ENCODE measurements at places on chromosomes 5 and 9. TPM values are rescaled to one million over a fixed set of nuclear protein-coding genes. Genes with fewer than 3 reads are reported as not detected.

DNA sequence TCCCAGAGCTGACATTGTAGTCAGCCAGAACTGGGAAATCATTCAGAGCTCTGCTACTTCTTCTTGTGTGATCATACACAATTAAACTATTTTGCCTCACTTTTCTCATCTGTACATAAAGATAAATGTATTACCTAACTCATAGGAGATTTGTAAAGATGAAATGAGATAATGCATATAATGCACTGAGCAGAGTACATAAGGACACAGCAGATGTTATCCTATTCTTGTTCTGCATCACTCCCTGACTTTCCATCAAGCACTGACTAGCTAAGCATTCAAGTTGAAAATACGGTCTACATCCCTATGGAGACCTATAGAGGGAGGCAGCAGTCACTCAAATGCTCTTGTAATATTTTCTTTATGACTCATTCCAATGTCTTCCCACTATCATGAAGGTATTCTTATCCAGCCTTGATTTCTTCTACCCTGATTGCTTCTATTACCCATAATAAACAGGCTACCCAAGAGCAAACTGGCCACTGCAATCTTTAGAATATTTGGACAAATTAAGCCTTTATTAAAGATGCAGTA lies 16.3 kb upstream of the PRR16 start:
- H3K27me3 ChIP-seq, result no peaks in the 10 kb centered on the region
- H3K36me3 ChIP-seq, result no peaks in the 10 kb centered on the region
- no peak overlapping the region for H3K27ac ChIP-seq
- no peak overlapping the region for H3K4me3 ChIP-seq
- H3K4me1 ChIP-seq, result peaks cover 8% of the 10 kb centered on the region
- DNase-seq, result no peak

DNA sequence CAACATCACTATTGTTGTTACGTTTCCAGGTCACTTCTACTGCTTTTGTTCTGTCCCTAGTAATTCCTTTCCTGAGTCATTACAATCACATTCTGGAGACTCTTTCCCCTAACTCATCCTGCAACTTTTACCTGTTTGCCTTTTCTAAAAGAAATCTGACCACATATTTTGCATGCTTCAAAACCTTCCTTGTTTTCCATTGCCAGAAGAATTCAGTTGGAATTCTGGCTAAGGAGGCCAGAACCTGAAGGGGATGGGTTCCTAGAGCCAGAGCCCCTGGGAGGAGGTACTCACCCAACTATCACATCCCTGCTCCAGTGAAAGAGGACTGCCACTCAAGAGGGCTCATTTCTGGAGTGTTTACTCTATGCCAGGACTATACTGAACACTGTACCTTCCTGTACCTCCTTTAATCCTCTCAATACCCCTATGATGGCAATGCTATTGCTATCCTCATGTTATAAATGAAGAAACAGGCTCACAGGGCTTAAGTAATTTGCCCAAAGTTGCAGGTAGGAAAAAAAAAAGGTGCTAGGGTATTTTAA lies 42.8 kb upstream of the MAST4 start:
- no peak overlapping the region for H3K4me3 ChIP-seq
- no peaks in the 10 kb centered on the region for H3K36me3 ChIP-seq
- no peak overlapping the region for H3K27ac ChIP-seq
- no peaks in the 10 kb centered on the region for H3K27me3 ChIP-seq

GRCh38 chr5:34507933-34508332 lies 148.2 kb upstream of the RAI14 start:
- DNase-seq, result no peak
- H3K4me1 ChIP-seq, result peaks cover 63% of the 10 kb centered on the region
- H3K36me3 ChIP-seq, result no peaks in the 10 kb centered on the region
- no peak overlapping the region for H3K4me3 ChIP-seq
- no peaks in the 10 kb centered on the region for H3K27me3 ChIP-seq

The ABO gene
- 0.33 TPM for total RNA-seq

GRCh38 chr5:135859641-135860040 lies 25.2 kb downstream of the SLC25A48 start:
- H3K27ac ChIP-seq, result no peak overlapping the region
- H3K27me3 ChIP-seq, result no peaks in the 10 kb centered on the region
- no peaks in the 10 kb centered on the region for H3K36me3 ChIP-seq
- no peak overlapping the region for H3K4me3 ChIP-seq

Measured in esophagus muscularis mucosa (tissue), 4 donors.